ENCODE measurements at places on chromosomes 1 and 21. TPM values are rescaled to one million over a fixed set of nuclear protein-coding genes. Genes with fewer than 3 reads are reported as not detected.

POLR3GL gene
- total RNA-seq, result 21.3 TPM

GRCh38 chr1:172626845-172627244, 32.1 kb upstream of the FASLG start:
- peak; percentile 12 for DNase-seq

DNA sequence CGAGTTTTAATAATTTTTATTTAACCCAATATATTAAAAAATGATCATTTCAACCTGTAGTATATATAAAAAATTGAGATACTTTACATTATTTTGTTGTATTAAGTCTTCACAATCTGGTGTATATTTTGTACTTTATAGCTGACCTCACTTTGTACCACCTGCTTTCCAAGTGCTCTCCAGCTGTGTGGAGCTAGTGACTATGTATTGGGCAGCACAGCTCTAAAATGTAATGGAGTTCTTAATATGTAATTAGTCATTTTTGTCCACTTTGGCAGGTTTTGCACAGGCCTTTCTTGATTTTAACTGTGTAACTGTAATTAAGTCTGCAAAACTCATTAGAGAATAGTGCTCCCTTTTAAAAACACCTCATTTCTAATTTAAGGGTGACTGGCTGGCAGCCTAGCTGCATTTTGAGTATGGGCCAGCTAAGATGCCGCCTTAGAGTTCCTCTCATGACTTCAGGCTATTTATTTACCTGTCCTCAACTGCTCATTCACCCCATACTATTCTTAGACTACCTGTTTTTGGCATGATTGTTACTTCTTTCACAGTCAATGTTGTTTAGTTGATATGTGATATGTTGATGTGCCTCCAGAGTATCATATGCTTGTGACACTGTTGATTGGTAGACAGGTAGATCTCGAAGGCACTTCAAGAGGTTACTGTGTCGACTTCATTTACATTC, 43.2 kb downstream of the ZYG11B start:
- no peak for DNase-seq

GRCh38 chr1:231814521-231814920, 187.9 kb downstream of the DISC1 start:
- no peak for DNase-seq
